ENCODE measurements at places on chromosomes 1 and 21.

DNA sequence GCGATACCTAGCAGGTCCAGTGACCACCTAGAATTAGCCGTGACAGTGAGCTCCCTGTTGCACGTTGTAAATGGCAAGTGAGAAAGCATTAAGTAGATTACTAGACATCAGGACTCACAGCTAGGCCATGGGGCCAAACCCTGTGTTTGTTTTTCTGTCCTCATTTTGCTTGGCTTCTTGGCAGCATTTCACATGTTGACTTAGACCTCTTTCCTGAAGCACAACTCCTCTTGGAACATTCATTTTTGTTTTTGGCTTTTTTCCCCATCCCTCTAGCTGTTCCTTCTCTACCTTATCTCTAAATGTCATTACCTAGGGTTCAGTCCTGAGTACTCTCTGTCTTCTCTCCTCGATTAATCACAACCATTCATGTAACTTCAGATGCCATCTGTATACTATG, 16.9 kb upstream of the PTPN14 start:
- DNase-seq, result no peak

GRCh38 chr1:218156595-218156994, 128.5 kb upstream of the RRP15 start:
- DNase-seq, result no peak

GRCh38 chr1:165933446-165934170, 106.2 kb downstream of the UCK2 start:
- no peak for DNase-seq

- DNase-seq, result peak; percentile 27
Observed at GRCh38 chr1:8727809-8728213, 89.6 kb downstream of the RERE start.

- no peak for DNase-seq
Observed at GRCh38 chr1:23908453-23909341, 4.5 kb downstream of the CNR2 start.

GRCh38 chr1:3606779-3607702, 4.3 kb downstream of the MEGF6 start:
- DNase-seq, result no peak

- no peak for DNase-seq
Observed at GRCh38 chr1:79517470-79518224, 511.1 kb upstream of the ADGRL4 start.

GRCh38 chr1:168392958-168393549, 112.4 kb downstream of the TBX19 start:
- DNase-seq, result no peak

GRCh38 chr1:239243006-239243405, 143.4 kb upstream of the CHRM3 start:
- DNase-seq, result no peak

DNA sequence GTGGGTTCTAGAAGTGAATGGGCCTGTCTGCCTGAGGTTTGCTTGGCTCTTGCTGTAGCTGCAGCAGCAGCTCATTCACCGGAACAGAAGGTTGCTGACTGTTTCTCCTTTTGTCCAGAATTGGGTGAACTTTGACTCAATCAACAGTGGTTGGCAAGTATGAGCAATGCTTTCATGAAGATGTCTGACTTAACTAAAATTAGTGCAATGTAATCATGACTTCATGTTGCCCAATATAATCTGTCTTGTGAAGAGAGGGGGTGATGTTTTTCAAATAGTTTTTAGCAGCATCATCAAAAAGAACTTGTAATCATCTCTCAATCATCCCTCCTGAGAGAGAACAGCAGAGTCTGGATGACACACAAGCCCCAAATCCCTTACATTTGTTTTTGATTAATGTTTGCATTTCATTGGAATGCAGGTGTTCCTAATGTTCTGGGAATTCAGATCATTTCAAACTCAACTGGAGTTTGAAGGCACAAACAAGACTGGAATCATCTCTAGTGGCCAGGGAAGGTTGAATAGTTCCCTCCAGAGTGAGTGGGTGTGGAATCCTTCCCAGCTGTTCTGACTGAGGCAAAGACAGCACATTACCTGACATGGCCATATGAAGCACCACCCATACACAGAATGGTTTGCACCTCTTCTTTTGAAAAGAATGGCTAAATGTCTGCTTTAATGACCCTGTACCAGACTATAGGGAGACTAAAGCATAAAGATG, 82.9 kb downstream of the HLX start:
- DNase-seq, result peak; percentile 95

GRCh38 chr1:236308827-236309226, 27.1 kb upstream of the ERO1B start:
- no peak for DNase-seq

GRCh38 chr1:221469476-221469875, 272.4 kb downstream of the DUSP10 start:
- DNase-seq, result no peak

- DNase-seq, result no peak
Observed at GRCh38 chr1:53069265-53069662, 7.3 kb downstream of the PODN start.

GRCh38 chr1:18908911-18909771, 6.8 kb upstream of the ALDH4A1 start:
- no peak for DNase-seq

DNA sequence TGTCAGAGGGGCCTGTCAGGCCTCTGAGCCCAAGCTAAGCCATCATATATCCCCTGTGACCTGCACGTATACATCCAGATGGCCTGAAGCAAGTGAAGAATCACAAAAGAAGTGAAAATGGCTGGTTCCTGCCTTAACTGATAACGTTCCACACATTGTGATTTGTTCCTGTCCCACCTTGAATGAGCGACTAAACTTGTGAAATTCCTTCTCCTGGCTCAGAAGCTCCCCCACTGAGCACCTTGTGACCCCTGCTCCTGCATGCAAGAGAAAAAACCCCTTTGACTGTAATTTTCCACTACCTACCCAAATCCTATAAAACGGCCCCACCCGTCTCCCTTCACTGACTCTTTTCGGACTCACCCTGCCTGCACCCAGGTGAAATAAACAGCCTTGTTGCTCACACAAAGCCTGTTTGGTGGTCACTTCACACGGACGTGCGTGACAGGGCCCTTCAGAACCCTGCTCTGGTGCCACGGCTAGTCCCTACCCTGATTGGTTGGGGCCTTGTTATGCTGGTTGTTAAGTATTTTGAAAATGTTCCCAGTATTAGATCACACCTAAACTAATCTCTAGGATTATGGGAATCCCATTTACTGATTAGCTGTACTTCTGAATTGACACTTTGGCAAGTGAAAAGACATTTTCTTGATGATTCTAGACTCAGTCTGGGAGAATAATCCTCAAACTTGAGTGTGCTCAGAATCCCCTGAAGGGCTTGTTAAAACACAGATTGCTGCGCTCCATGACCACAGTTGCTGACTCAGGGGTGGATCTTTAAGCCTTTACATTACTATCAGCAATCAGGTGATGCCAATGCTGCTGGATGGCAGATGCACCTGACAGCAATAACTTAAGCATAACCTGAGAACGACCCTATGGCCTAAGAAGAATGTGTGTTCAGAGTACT, 28.8 kb upstream of the SPATA6 start:
- no peak for DNase-seq

- DNase-seq, result no peak
Observed at GRCh38 chr1:206992790-206993189, 22.5 kb upstream of the FCAMR start.

DNA sequence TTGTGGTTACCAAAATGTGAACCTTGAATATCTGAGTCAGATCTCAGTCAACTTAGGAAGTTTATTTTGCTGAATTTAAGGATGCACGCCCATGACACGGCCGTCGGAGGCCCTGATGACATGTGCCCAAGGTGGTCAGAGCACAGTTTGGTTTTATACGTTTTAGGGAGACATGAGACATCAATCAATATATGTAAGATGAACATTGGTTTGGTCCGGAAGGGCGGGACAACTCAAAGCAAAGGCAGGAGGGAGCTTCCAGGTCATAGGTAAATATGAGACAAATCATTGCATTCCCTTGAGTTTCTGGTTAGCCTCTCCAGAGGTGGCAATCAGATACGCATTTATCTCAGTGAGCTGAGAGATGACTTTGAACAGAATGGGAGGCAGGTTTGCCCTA, 1.0 kb upstream of the PRMT2 start:
- no peak for DNase-seq

DNA sequence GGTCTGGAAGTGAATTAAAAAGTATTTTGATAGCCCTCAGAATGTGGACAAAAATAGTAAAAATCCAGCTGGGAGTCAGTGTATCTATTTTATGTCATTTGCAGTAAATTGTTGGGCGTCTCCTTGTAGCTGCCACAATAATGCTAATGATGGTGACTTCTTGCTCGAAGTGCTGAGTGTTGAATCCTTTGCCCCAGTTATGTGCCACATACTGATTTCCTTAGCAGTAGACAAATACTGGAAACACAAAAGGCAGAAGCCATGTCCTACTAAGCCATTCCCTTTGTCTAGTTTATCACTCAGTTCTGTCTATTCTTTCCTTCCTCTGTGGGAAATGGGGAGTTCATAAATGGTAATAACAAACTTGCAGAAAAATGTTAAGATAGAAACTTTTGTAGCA, 70.7 kb upstream of the CXADR start:
- no peak for DNase-seq

- no peak for DNase-seq
Observed at GRCh38 chr1:47805921-47806361, 191.2 kb downstream of the TRABD2B start.
